ENCODE measurements at places on chromosomes 7 and 10.

DNA sequence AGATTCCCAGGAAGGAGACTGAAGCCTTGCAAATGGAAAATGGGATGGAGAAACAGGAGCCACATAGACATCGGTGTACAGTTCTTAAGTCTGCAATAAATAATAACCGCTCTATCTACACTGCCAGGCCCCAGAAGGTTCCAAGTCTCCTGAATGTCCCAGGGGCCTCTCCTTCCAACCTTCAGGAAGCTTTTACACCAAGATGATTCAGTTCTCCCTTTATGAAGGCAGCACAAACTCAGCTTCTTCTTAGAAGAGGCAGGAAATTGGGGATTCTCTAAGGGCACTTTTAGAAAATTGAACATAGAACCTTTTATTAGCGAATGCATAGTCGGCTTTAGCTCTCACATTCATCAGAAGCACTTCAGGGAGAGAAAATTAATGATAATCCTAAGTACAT lies 130.8 kb upstream of the LYZL1 start:
- no peak for DNase-seq

GRCh38 chr10:132565516-132566209 lies 28.1 kb downstream of the INPP5A start:
- no peak for DNase-seq

- DNase-seq = no peak
Observed at GRCh38 chr10:101778151-101778780, 2.4 kb upstream of the FGF8 start.

- DNase-seq = no peak
Observed at GRCh38 chr10:76301211-76301610, 869.8 kb downstream of the LRMDA start.

DNA sequence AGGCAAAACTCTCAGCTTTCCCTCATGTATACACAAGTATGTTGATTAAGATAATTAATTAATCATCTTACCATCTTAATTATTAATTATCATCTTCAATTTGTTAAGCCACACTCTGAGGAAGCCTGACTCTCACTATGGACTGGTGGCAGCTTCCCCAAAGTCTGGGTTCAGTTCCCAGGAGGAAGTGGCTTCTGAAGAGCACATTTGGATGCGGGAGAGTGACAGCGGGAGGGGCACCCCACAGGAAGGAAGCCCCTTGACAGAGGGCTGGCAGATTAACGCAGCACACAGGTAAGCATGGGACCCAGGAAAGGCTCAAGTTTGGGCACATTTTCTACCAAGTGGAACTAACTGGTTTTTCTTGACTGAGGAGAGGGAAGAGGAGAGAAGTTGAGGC lies 13.4 kb upstream of the SLIT1 start:
- no peak for DNase-seq

DNA sequence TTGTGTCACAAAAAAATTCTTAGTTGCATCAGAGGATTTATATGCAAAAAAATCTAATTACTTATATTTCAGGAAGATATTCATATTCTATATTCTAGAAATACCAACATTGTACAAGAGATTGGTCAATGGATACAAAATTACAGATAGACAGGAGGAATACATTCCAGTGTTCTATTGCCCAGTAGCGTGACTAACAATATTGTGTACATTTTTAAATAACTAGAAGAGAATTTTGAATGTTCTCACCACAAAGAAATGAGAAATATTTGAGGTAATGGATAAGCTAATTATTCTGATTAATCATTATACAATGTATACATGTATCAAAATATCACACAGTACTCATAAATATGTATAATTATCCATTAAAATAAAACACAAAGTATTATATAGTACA lies 253.3 kb downstream of the IPMK start:
- DNase-seq = no peak

DNA sequence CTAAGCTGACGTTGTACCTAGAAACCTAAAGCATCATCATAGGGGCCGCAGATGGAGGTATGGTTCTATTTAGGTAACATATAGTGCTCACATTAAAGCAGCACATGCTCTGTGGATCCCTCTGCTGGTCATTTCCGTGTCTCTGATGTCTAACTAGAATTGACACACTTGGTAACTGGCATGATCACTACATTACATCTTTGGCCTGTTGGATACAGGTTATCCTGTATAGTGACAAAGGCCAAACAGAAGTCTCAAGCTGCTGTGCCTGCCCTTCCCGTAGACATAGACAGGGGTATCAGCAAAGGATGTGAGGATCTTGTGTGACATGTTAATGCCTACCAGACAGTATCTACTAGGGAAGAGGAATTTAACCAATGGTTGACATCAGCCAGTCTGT lies 51.2 kb downstream of the KIF5B start:
- DNase-seq = peak; percentile 24

DNA sequence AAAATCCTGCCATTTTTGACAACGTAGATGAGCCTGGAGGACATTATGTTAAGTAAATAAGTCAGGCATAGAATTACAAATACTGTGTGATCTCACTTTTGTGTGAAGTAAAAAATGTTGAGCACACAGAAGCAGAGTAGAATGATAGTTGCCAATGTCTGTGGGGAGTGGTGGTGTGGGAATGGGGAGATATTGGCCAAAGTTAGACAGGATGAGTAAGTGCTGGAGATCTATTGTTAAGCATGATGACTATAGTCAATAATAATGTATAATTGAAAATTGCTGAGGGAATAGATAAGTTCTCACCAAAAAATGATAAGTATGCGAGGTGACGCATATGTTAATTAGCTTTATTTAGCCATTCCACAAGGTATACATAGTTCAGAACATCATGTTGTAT lies 92.0 kb downstream of the GPR85 start:
- DNase-seq = no peak

DNA sequence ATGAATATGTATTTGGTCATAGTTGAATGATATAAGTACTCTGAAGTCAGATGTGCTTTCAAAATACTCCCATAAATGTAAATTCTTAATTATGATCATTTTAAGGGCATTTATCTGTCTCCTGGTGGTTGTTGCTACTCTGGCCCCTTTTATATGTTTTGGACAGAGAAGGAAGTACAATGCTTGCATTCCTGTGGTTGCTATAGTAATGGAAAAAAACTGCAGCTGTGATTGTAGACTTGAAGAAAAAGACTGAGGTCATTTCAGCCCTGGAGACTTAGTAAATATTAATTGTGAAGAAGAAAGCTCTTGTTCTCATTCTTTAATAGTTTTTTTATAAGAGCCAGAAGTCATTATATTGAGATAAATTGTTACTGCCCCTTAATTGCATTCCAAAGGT lies 70.2 kb upstream of the FERD3L start:
- DNase-seq = no peak

DNA sequence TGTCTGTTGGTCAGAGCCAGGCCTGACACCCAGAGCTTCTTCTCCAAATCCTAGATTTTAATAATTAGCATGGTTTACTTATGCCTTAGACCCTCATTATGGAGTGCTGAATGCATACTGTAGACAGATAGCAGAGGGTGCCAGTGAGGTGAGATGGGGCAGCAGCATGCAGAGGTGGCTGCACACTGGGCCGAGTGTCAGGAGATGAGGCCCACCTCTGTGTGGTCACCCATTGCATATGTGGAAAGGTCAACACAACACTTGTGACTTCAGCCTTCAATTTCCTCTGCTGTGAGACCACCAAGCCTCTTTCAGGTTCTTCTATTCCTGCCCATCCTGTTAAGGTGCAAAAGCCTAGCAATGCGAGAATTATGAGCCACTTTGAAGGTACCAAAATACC lies 39.7 kb upstream of the NMT2 start:
- no peak for DNase-seq

- DNase-seq = no peak
Observed at GRCh38 chr10:95321554-95322301, 30.9 kb upstream of the PDLIM1 start.

DNA sequence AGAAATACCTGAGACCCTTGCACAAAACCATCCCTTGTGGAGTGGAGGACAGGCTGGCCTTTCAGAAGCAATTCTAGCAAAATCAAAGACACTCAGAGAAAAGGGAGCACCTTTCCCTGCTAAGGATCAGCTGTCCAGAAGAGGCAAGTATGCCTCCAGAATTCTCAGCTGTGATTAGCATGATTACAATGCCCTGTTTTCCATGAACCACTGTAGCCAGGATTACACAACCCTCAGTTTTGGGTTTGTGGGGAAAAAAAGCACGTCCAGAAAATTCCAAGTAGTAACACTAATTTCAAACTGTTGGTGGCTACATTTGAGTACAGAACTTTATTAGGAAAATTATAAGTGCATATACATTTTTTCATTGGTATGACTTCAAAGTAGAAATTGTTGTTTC lies 15.0 kb downstream of the CXCL12 start:
- no peak for DNase-seq

Data from activated CD4-positive, alpha-beta T cell treated with anti-CD3 and anti-CD28 coated beads, Interleukin-2, amount 50 U/mL, for 1 hour (primary cell).